ENCODE measurements at places on chromosomes 6 and 20.

- no peak for DNase-seq
Measured at GRCh38 chr6:157831424-157832249, 8.6 kb downstream of the SNX9 start.

GRCh38 chr20:957544-957943, 41.4 kb upstream of the ANGPT4 start:
- no peak for DNase-seq

- DNase-seq = no peak
Measured at GRCh38 chr6:3135668-3136291, 17.3 kb downstream of the BPHL start.

- no peak for DNase-seq
Measured at GRCh38 chr6:18395856-18396197, 8.7 kb downstream of the RNF144B start.

- DNase-seq = no peak
Measured at GRCh38 chr6:47308552-47309290, 984 bp downstream of the TNFRSF21 start.

DNA sequence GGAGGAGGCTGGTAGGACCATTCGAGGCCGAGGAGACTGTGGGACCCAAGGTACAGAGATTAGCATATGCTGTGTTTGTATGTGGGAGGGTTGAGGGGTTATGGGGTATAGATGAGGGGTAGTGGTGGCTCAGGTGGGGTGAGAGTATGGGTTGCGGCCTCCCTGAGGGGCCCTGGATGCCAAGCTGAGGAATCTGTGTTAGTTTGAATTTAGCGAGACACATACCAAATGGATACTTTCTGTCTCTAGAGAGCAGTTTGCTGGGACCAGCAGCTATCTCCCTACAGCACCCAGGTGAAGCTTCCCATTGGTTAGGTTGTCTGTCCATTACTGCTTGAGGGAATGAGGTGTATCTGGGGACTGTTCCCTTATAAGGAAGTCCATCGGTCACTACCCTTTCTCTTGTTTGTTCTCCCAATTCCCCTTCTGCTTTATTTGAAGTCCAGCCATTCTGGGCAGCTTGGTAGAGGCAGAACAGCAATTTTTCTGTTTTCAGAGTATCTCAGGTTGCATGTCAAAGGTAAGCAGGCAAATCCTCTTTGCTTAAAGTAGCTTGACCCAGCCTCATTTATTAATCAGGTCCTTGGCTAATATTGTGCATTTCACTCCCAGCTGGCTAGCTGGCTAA, 15.2 kb downstream of the CHMP4B start:
- DNase-seq = no peak

DNA sequence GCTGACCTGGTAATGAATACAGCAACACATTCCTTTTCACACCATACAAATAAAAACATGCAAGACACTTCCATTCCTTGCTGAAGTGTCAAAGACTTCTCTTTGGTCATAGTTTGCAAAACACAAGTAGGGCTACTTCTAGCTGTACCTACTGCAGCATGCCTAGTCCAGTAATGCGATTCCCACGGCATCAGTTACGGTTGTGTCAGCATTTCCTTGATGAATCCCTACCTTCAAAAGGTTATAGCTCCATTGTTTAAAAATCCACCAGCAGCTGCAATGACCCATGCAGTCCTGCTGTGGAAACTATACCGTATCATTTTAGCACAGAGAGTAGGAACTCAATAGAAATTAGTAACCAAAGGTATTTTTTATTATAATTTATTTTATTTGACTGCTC, 1371.5 kb downstream of the EPHA7 start:
- no peak for DNase-seq

DNA sequence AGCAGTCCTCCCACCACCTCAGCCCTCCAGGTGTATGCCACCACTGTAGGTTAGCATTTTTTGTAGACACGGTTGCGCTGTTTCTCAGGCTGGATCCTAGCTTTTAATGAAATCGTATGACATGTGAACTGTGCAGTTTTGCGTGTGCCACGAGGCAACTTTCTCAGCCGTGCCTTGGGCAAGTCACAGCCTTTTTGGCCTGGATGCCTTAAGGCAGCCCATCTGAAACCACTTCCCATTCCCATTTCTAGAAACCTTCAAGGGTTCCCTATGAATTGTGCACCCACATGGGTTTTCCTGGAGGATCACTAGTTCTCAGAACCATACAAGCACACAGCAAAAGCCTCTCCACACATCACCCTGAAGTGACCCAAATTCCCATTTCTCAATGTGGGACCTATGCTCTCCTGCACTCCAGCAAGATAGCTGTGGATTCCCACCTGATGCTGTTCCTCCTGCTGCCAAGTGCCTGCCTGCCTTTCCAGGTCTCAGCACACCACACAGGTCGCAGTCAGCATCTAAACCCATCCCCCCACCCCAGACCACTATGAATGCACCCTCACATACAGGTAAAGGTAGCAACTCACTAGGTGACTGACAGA, 28.9 kb downstream of the SNX5 start:
- no peak for DNase-seq

DNA sequence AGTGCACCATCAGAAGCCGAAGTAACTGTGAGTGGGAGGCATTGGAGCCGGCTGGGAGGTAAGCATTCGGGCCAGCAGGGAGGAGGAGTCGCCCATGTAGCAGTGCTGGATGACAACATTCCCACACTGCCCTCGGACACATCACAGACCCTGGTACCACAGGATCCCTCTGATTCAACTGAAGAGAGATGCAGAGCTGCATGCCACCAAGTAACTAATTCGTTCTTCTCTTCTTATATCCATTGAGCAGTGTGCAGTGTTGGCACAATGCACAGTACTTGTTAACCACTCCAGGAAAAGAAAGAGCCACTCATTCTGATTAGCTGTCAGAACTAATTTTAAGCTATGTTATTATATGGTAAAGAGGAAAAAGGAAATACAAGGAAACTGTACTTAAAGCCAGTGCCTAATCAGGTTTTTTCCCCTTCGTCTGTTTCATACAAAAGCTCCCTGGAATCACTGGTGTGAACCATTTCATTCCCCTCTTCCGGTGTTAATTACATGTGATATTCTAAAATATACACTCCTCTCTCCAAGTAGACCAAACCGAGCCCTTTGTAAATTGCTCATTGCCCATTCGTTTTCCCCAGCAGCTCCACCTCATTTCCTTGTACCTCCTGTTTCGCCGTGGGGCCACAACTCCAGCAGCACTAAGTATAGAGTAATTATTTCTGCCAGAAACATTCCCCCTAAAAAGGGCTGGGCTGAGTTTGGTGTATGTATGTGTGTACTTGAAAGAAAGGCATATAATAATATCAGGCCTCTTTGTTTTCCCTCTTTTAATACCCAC, 32.4 kb upstream of the ADTRP start:
- DNase-seq = no peak

- DNase-seq = no peak
Measured at GRCh38 chr6:133610227-133610840, 278.6 kb upstream of the TCF21 start.

DNA sequence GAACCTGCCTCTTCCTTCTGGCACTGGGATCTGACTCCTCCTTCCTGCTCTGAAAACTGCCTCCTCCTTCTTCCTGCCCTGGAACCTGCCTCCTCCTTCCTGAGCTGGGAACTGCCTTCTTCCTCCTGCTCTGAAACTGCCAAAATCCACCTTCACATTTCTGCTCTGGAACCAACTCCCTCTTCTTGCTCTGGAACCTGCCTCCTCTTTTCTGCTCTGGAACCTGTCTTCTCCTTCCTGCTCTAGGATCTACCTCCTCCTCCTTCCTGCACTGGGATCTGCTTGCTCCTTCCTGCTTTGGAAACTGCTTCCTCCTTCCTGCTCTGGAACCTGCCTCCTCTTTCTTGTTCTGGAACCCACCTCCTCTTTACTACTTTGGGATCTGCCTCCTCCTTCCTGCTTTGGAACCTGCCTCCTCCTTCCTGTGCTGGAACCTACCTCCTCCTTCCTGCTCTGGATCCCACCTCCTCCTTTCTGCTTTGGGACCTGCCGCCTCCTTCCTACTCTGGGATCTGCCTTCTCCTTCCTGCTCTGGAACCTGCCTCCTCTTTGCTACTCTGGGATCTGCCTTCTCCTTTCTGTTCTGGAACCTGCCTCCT, 315.5 kb downstream of the PRL start:
- no peak for DNase-seq

GRCh38 chr20:24872291-24873024, 76.6 kb upstream of the CST7 start:
- DNase-seq = no peak

- no peak for DNase-seq
Measured at GRCh38 chr20:38499366-38499765, 26.7 kb downstream of the RALGAPB start.

DNA sequence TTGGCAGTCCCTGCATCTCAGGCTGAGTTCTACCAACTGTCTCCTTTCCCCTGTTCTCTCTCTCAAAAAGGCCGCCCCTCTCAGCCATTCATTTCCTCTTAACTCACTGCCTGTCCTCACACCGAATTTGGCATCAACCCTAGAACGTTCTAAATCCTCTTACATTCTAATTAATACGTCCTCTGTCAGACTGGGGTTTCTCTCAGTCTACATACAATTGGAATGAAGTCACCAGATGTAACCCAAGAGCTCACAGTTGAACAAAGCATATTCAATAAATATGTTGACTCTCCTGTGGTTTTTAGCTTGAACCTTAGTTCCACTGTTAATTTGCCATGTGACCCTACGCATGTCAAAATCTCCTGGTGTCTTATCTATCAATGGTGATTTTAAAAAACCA, 269.6 kb downstream of the CLIC5 start:
- no peak for DNase-seq

DNA sequence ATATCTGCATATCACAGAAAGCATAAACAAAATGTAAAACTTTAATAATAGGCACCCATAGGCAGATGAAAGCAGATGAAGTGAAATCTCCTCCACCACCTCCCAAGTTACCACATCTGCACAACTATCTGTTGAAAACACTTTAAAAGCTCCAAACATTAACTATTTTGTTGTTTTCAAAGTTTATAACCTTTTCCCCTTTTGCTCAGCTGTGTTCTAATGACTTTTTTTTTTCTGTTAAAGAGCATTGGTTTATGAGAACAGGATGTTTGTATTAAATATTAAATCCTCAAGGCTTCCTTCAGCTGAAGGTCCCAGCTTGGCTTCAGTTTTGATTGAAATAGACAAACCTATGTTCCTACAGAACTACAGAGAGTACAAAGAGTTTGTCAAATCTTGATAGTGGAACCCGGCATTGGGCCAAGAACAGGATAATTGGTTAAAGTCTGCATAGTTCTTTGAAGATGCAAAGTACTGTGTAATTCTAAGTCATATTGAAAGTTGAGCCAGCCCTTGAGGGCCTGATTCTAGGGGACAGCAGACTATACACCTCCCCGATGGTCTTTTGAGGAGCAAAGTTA, 255.1 kb upstream of the JAG1 start:
- no peak for DNase-seq

DNA sequence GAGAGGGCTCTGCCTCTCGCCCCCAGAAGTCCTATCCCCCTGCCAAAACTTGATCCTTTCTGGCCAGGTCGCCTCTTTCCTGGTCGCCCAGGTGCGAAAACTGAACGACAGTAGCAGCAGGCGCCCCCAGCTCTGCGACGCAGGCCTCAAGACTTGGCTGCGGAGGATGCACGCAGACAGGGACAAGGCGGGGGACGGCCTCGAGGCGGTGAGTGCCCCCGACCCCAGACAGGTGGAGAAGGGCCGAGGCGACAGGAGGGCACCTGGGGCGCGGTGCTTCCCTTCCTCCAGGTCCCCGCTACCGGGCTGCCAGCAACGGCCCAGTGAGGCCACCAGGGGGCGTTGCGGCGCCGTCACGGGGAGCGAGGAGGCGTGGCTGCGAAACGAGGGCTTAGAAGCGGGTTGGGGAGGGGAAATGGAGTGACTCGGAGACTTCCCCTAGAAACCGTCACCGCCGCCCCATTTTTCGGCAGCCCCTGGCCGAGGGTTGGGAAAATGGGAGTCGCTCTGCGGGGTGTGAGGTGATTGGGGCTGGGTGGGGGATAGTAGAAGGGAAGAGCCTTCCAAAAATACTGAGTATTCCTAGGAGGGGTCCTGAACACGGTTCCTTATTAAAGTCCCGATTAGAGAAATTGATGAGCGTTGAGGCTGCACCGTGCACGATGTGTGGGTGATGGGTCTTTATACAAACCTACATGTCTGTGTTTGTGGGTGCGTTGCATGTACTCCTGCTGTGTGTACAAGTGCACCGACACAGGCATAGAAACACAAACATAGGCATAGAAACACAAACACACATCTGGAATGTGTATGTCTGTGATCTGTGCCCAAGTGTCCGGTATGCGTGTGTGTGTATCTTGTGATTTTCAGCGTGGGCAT, 44.6 kb downstream of the ARHGAP40 start:
- DNase-seq = peak; percentile 71

- DNase-seq = no peak
Measured at GRCh38 chr6:159871241-159871640, 19.5 kb upstream of the MAS1 start.

DNA sequence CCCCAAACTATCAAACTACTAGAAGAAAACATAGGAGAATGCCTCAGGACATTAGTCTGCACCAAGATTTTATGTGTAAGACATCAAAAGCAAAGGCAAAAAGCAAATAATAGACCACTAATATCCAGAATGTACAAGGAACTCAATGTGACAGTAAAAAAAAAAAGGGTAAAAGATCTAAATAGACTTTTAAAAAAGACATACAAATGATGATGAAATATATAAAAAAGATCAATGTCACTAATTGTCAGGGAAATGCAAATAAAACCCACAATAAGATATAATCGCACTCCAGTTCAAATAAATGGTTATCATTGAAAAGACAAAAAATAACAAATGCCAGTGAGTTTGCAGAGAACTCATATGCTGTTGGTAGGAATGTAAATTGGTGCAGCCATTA, 118.3 kb upstream of the DUSP22 start:
- no peak for DNase-seq

GRCh38 chr6:123089226-123089625, 93.2 kb downstream of the CLVS2 start:
- DNase-seq = no peak

DNA sequence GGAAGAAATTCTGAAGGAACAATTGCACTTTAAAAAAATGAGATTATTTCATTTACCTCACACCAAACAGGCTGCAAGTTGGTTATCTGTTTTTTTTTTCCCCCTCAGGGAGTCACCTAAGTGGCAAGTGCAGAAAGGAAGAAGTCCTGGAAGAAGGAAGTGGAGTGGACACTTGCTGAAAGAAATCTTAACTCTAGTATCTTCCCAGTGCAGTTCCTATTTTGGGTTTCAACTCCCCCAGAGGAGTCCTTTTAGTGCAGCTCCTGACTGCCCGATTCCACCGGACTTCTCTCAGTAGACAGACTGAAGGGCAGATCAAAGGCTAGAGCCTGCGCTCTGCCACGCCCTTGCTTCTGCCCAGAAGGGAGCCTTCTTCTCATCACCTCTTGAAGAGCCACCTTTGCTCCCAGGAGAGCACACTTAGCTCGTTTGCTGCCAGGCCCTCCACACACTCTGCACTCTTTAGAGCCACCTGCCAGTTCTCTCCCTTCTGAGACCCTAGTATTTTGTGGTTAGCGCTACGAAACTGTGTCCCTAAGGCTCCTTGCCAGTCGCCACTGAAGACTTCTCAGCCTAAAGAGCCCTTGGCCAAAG, 4.9 kb downstream of the MTCL3 start:
- no peak for DNase-seq

DNA sequence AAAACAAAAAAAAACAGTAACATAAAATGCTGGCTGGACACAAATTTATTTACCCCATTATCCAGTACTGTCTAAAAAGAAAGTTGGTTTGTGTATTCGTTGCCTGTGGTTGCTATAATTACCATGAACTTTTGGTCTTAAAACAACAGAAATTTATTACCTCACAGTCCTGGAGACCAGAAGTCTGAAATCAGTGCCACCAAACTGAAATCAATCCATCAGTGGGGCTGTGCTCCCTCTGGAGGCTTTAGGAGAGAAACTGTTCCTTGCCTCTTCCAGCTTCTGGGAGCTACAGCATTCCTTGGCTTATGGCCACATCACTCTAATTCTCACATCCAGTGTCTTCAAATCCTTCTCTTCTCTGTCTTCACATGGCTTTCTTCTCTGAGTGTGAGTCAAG, 79.4 kb downstream of the SNX5 start:
- DNase-seq = no peak
